ENCODE measurements at places on chromosomes 1 and 21.

- DNase-seq: no peak
These were observed 85.0 kb downstream of the NUF2 start for GRCh38 chr1:163406772-163407171.

- DNase-seq: peak; percentile 21
These were observed 1.8 kb downstream of the NPPA start for GRCh38 chr1:11845641-11846335.

- no peak for DNase-seq
These were observed 13.7 kb downstream of the NCF2 start for GRCh38 chr1:183576537-183576936.

- DNase-seq: no peak
These were observed 241.2 kb downstream of the TRABD2B start for GRCh38 chr1:47756006-47756405.

GRCh38 chr21:36891692-36892091 lies 74.8 kb downstream of the HLCS start:
- DNase-seq: peak; percentile 65

GRCh38 chr1:181538836-181539235 lies 55.5 kb downstream of the CACNA1E start:
- DNase-seq: no peak

DNA sequence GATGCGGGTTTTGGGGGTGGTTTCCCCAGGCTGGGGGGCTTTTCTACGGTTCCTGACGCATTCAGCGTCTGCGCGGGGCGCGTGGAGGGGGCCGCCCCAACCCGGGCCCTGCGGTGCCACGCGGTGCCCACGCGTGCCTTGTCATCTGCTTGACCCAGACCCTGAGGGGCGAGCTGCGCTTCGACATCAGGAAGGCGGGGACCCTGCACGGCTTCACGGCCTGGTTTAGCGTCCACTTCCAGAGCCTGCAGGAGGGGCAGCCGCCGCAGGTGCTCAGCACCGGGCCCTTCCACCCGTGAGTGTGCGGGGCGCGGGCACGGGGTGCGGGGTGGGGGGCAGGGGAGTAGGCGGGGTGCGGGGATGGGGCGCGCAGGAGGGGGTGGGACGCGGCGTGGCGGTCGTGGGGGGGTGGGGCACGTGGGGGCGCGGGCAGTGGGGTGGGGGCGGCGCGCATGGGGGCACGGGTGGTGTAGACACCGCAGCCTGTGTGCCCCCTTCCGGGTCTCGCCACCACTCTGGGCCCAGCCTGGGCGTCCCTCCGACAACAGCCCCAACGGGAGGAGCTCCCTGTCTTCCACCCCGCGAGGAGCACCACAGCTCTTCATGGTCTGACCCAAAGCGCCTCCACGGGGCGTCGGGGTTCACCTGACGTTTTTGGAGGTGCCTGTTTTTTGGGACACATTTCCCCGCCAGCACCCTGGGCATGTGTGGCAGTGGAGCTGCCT lies 26.3 kb downstream of the PRMT2 start:
- no peak for DNase-seq

GRCh38 chr1:202159534-202160371 lies 649 bp downstream of the PTPN7 start:
- no peak for DNase-seq

DNA sequence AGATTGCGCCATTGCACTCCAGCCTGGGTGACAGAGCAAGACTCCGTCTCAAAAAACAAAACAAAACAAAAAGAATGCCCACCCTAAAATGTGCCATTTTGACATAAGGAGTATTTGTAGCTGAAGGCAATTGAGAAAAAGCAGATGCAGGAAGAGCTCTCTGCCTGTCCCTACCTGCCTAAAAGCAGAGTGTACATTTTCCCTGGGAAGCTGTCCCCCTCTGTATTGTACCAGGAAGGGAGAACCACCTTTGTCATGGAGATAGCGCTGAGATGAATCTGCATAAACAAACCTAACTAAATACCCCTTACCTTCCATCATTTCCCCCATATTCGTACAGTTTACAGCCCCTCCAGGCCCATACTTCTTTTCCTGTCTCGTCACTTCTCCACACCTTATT lies 94.4 kb upstream of the SLC45A1 start:
- DNase-seq: no peak

DNA sequence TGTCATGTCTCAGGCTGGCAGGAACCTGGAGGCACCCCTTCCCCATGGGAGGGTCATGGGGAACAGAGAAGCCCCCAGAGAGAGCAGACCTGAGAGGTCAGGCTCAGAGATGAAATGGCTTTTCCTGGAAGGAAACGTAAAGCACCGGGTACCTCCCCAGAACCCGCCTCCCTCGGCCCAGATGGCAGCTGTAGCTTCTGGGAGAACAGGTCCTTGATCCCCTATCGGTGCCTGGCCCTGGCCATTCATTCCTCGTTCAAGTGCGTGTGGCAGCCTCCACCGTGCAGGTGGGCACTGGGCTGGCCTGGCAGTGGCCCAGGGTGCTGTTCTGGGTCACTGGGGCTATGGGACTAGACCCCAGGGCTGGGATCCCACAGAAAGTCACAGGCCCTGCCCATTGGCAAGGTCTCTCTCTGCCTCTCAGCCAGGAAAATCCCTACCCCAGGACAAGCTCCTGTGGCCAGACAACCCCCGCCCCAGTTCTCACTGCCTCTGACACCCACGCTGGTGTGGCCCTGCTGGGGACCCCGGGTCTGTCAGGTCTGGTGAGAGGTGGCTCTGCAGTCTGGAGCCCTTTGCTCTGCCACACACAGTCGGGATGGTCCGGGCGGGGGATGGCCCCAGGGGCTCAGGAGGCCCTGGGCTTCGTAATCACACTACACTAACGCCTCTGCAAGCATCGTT lies 183.2 kb upstream of the VAMP3 start:
- no peak for DNase-seq

- DNase-seq: peak; percentile 95
These were observed 64.5 kb upstream of the SLC44A3 start for GRCh38 chr1:94755675-94756074.

GRCh38 chr1:180343921-180344769 lies 114.1 kb downstream of the LHX4 start:
- DNase-seq: peak; percentile 35

DNA sequence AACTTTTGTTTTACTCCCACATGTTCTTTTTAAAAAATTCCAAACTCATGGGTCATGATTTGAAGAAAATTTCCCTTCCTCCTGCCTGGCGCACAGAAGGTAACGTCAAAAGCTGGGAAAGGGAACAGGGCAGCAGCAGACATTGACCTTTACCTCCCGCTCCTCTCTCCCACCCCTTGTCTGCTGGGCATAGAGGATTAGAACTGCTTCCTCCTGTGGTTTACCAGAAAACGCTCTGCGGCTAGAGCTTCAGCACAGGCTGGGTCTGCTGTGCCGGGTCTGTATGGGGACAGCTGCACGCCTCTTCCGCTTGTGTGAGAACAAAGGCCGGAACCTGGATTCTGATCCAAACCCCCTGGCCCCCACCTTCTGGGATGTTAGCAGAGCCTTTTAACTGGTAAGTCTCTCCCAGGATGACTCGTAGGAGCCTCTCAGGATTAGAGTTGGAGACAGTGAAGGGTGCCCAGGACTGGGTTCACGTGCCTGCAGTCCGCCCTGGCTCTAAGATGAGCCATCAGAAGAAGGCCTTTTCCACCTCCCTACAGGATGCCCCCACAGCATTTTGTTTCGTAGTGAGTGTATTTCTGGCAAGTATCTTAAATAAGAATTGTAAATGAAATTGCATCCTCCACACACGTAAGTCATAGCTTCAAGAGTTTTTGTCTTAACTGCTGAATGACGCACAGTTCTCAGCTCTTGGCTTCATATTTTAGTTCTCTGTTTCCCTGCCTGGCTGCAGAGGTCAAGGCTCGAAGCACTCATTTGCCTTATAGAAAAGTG lies 5.2 kb downstream of the H6PD start:
- no peak for DNase-seq

- DNase-seq: no peak
These were observed 26.4 kb upstream of the PLA2G4A start for GRCh38 chr1:186802388-186802787.

GRCh38 chr1:45001011-45001481 lies 10.1 kb downstream of the HECTD3 start:
- DNase-seq: no peak

DNA sequence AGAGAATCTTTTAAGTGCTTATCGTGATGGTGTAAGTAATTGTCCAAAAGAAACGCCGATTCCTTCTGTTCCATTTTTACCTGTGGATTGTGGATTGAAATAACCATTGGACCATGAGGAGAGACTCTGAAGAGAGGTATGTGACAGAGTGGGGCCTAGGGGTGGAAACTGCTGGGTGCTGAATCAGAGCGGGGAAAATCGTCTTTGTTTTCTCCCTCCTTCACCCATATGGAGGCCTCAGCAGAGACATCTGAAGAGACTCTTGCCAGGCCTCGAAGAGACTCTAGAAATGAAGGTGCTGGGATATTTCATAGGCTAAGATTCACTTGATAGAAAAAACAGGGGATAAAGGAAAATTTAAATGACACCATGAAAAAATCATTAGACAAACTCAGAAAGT lies 1327.0 kb downstream of the BRINP3 start:
- DNase-seq: no peak

DNA sequence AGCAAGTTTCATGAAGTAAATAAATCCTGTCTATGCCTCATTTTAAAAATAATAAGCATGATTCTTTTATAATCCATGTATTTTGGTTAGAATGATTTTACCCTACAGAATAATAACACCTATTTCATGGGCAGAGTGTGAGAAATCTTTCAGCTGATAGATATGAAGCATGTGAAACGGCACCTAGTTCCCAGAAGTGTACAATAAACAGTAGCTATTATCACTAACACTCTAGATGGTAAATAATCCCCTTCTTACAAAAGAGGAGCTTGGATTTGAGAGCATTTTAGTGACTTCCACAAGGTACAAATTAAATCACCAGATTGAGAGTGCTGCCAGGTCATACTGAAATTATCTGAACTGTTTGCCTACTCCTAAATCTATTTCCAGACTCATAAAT lies 95.3 kb upstream of the NRIP1 start:
- DNase-seq: no peak

- no peak for DNase-seq
These were observed 2.4 kb downstream of the TUT4 start for GRCh38 chr1:52550447-52550846.

- peak; percentile 49 for DNase-seq
These were observed 43.0 kb downstream of the SNX7 start for GRCh38 chr1:98704474-98704873.

GRCh38 chr1:26768755-26769154 lies 19.0 kb upstream of the PIGV start:
- DNase-seq: peak; percentile 93

DNA sequence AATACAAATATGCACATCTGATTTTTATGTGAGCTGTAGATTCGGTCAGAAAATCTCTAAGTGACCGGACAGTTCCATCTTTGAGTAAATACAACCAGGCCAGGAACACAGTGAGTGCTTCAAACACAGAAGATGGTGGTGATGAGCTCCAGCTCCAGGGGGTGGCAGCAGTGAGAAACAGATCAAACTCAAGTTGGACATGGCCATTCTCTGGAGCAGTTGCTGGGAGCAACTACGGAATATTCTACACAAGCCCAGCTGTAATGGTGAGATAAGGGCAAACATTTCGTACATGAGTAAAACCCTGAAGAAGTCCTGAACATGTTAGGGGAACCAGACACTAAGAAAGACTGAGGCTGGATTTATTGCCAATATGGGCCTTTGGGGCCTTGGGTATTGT lies 100.7 kb downstream of the BARHL2 start:
- DNase-seq: no peak

DNA sequence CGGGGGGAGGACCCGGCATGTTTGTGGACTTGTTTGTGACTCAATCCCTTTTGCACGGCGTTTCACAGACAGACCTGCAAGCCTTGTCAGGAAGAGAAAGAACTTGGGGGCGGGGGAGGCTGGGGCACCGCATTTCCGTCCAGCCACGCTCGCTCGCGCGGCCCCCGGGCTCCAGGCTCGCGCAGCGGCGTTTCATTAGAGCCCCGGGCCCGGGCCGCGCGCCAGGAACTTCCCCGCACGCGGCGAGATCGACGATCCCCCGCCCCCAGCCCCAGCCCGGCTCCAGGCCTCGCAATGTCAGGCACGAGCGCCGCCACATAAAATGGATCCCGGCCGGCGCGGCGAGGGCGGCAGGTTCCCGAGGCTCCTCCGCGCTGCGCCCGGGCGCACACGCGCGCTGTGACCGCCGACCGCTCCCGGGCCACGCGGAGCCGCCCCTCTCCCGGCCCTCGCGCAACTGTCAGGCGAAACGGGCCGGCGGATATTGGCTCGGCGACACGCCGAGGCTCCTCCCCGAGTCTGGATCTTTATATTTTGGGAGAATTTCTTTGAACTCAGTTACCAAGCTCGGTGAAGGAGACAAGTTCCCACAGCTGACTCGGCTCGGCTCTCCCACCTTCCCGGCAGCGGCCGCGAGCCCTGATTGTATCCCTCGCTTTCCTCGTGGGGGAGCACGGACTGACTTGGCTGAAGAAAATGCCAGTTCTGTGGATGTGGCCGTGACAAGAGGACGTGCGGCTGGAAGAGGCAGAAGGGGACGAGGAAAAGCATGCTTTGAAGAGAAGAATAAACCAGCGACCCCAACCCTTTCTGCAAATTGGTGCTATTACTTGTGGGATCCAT lies at the start of gene KIF26B:
KIF26B (plus strand) TSS at position 557 of the 843 bp plus-strand sequence. CDS start 440 bp downstream, outside the sequence.
- peak; percentile 57 for DNase-seq

DNA sequence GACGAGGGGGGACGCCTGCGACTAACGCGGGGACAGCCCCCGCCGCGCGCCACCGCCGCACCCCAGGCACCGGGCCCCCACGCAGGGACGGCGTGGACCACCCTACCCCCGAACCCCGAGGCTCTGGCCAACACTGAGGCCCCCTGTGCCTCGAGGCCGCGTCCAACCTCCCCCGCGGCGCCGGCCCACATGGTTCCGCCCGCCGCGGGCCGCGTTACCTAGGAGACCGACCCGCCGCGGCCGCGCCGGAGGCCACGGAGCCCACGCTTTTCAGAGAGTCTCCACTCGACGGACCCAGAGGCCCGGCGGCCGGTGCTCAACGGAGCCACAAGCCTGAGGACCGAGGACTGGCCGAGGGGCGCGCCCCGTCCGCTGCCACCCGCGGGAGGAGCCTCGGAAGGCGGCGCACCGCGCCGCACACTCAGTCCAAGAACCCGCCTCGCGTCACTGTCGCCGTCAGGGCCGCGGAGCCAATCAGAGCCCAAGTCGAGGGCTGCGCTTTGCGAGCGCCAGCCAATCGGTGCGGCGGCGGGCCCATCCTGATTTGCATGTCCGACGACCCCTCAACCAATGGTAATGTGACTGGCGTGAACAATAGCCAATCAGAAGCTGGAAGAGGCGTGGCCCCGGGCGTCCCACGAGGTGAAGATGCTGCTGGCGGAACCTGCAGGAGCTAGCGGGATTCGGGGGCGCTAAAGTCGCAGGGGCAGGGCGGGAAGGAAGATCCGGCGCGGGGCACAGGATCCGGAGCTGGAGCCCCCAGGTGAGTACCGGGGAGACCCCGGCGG lies at the start of gene NPHP4:
NPHP4 (minus strand) TSS at position 400 of the 788 bp plus-strand sequence. CDS start 6,136 bp downstream, outside the sequence.
- peak; percentile 100 for DNase-seq

GRCh38 chr1:20320704-20321103 lies 30.0 kb downstream of the VWA5B1 start:
- no peak for DNase-seq

Measured in fibroblast of skin of scalp (primary cell).